ENCODE measurements at places on chromosomes 5 and 9. TPM values are rescaled to one million over a fixed set of nuclear protein-coding genes. Genes with fewer than 3 reads are reported as not detected.

CNTLN gene
- total RNA-seq, result 1.9 TPM

GRCh38 chr9:99004717-99005460, 61.2 kb downstream of the COL15A1 start:
- no peak for DNase-seq

GRCh38 chr9:95642189-95642588, 125.4 kb upstream of the PTCH1 start:
- no peak for DNase-seq

SLC25A48 gene
- not detected for total RNA-seq

GRCh38 chr5:150256410-150257064, 33.0 kb downstream of the CAMK2A start:
- DNase-seq, result no peak

- DNase-seq, result no peak
These were observed 38.1 kb upstream of the C5orf47 start for GRCh38 chr5:173950829-173951228.

SPRY4 gene
- total RNA-seq, result 3.3 TPM

GRCh38 chr9:78669591-78669990, 372.7 kb downstream of the PSAT1 start:
- no peak for DNase-seq

DNA sequence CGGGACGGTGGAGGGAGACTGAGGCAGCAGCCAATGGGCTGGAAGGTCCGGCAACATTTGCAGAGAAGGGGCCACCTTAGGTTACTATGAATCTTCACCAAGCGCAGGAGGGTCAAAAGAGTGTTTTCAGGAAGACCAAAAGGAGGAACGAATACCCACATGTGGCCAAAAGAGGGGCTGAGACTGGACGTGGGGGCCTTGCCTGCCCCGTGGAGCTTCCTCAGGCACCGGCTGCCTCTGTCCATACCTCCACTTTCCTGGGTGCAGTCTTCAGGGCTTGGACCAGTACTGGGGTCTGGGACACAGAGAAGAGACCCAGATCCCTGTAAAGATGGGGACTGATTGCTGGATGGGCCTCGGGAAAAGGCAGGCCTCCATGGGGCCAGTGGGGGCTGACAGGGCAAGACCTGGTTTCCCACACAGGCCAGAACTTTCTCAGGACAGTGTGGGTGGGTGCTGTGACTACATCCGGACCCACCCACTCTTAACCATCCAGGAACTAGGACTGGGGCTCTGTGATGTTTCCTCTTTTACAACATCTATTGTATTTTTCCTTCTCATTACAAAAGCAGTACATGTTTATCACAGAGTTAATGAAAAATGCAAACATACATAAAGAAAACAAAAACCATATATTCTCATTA, 294.7 kb downstream of the ZSWIM6 start:
- no peak for DNase-seq

- DNase-seq, result no peak
These were observed 326 bp downstream of the RIGI start for GRCh38 chr9:32525709-32526030.

C9 gene
- 0.24 TPM for total RNA-seq

DNA sequence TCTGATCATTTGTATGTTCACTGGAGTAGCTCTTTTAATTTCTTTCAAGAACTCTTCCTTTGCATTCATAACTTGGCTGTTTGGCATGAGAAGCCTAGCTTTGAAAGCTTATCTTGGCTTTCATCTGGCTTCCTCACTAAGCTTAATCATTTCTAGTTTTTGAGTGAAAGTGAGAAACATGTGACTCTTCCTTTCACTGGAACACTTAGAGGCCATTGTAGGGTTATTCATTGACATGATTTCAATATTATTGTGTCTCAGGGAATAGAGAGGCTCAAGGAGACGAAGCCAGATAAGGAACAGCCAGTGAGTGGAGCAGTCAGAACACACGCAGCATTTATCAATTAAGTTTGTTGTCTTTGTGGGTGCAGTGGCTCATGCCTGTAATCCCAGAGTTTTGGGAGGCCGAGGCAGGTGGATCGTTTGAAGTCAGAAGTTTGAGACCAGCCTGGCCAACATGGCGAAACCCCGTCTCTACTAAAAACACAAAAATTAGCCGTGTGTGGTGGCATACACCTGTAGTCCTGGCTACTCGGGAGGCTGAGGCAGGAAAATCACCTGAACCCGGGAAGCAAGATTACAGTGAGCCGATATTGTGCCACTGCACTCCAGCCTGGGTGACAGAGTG, 98.3 kb downstream of the UGCG start:
- no peak for DNase-seq

TMEM232 gene
- 0.29 TPM for total RNA-seq

AGXT2 gene
- not detected for total RNA-seq

DNA sequence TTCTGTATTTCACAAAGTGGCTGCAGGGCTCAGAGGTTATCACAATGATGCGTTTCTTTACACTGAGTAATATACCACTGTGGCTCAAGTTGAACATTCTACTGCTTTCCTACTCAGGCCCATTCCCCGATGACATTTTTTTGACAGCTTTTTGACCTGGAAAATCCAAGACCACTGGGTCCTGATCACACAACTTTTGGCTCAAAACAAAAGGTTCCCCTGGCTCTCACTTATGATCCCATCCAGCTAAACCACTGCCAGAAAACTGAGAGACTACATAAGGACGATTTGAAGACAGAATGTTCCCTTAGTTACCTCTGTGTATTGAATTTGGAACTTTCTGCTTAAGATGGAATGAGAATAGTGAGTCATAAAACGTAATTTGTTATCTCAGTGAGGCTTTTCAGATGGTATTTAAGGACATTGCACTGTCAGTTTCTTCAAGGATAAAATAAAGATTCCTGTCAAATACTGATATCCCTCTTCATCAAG, 78.0 kb upstream of the FBXL7 start:
- no peak for DNase-seq

GRCh38 chr5:59591162-59591561, 302.4 kb downstream of the PDE4D start:
- DNase-seq, result no peak

DNA sequence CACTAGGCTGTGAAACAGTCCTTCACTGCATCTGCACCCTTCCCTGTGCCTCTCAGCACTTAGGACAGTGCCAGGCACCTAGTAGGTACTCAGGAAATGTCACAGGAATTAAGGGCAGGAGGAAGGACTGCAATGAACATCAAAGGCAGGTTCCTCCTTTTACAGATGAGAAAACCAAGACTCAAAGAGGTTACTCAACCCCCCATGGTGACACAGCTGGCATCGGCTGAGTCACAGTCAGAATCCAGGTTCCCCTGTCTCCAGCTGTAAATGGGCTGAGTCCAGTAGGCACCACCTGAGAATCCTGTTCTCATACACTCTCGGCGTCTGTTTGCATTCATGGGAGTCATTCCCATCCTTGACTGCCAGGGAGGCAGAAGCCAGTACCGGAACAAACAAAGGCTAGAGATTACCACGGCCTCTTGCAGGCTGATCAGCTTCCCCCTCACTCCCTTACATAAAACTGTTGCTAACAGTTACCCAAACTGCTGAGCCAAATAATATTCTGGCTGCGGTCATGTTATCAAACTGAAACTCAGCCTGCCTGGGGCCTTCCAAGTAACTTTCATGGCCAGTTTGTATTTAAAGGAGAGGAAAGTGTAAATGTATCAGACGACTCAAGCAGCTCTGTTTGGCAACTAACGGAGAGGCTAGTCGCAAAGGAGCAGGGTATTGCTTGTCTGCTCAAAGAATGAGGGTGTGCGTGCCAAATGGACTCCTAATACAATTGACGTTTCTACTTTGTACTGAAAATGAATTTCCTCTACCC, 201.7 kb downstream of the PAPPA start:
- no peak for DNase-seq

HSPA4 gene
- 258 TPM for total RNA-seq

DNA sequence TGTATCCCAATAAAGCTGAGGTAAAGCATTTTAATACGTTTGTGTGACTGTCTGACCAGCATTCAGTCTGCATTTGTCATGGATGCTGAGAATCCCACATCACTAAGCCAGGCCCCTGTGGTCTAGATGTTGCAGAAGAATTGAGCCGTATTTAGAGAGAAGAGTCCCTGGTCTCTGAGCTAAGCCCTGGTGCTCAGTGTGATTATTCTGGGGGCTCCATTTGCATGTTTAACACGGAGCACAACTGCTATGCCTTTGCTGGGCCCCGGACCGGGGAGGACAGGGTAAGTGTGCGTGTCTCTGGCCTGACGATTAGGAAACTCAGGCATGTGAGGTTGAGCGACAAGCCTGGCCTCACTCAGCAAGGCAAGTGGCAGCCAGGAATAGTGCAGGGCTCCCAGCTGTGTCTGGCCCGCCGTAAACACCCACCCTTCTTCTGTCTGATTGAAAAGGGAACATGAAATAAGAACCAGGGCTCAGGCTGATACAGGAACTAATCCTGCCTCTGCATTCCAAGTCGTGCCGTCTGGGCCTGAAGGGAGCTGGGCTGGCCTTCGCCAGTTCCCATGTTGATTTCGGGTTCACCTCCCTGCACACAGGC, 22.3 kb downstream of the FAM78A start:
- no peak for DNase-seq

CTSV gene
- 0.14 TPM for total RNA-seq

ACER2 gene
- 0.65 TPM for total RNA-seq

GRCh38 chr5:144812763-144813162, 642.1 kb downstream of the KCTD16 start:
- no peak for DNase-seq

RNF183 gene
- not detected for total RNA-seq

CER1 gene
- total RNA-seq, result not detected

GRCh38 chr5:52841114-52841513, 53.4 kb downstream of the ITGA1 start:
- DNase-seq, result no peak

CD274 gene
- total RNA-seq, result 42.1 TPM

GRCh38 chr5:77167695-77168121, 42.8 kb upstream of the PDE8B start:
- no peak for DNase-seq

GRCh38 chr5:71013575-71013974, 11.6 kb downstream of the NAIP start:
- no peak for DNase-seq

DNA sequence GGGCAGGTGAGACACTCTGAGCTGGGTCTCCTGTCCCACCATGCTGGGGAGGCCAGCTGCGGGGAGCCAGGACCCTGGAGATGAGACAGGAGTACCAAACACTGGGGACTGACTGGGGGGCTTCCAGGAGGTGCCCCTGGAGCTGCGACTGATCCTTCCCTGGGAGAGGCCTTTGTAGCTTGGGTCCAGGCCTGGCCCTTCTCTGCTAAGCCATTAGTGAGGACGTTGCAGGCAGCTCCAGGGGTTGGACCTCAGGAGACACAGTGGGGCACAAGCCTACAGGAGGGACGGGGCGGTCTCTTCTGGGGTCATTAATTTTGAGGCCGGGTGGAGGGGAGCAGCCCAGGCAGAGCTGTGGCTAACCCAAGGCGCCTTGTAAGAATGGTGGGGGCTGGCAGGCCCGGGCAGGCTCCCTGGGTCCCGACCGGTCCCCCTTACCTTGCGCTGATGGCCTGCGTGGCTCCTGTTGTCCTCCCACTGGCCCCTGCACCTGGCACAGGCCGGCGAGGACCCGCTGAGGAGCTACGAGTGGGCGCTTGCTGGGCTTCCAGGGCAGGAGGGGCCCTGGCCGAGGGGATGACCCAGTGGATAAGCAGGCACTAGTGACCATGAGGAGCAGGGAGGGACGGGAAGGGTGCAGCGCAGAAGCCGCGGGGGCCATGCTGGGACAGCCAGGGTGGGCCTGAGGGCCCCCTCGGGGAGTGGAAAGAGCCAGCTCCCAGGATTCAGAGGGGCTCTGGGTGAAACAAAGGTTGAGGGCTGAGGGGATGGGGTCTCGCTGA, 5.1 kb downstream of the MRPS2 start:
- DNase-seq, result no peak

- no peak for DNase-seq
These were observed 137.9 kb downstream of the NTRK2 start for GRCh38 chr9:84807431-84807830.

DNA sequence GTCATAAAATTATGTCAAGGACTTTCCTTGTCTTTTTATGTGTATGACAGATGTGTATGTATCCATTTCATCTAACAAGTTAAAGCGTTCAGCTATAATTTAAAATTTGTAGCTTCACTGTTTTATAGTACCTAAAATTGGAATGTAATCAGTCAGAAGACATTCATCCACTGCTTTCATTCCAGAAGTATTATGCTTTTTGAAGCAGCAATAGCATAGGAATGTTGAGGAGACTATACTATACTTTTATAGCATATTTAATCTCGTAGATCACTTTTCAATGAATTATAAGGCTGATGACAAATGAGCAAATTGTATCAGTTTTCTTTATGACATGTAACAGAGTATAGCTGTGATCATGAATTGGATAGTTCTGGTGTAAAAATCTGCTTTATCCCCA, 6.9 kb downstream of the PCDHGA12 start:
- DNase-seq, result no peak

GRCh38 chr9:33137781-33138264, 29.3 kb downstream of the B4GALT1 start:
- no peak for DNase-seq

BHMT gene
- total RNA-seq, result 0.22 TPM

TMEFF1 gene
- total RNA-seq, result not detected
